ENCODE measurements at places on chromosomes 1 and 21.

- H3K27me3 ChIP-seq: peaks cover 15% of the 10 kb centered on the region
- no peak overlapping the region for H3K27ac ChIP-seq
- no peak for DNase-seq
- no peaks in the 10 kb centered on the region for H3K4me1 ChIP-seq
Observed at GRCh38 chr21:44650973-44651675, 3.3 kb downstream of the KRTAP12-4 start.

DNA sequence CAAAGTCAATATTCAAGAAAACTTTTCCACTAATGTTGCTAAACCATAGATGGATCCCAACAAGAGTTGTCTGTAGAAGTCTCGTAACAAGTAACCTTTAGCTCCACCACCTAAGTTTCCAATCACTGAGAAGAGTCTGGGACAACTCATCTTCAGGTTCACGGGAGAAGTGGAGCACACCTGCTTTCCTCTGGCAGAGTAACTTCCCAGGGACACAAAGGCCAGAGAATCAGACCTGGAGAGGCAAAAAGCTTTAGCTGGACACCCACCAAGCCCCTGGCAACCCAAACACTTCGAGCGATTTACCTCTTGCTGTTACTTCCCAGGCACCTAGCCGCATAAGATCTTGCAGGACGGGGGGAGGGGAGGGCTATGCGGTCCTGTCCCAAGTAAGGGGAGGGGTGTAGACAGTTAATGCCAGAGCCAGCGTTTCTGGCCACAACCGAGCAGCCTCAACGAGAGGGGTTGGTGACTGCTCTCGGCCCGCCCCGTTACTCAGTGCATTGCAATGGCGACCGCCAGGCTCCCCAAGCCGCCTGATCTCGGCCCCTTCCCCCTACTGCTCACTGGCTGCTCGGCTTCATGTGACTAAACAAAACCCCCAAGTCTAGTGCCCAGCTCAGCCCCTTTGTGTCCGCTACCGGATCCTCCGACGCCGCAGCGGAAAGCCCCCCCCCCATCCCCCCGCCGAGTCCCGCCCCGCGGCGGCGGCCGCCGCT, 709 bp downstream of the ZNF644 start:
- no peaks in the 10 kb centered on the region for H3K27me3 ChIP-seq
- peak overlapping the region; percentile 98 for H3K4me3 ChIP-seq
- H3K36me3 ChIP-seq: peaks cover 16% of the 10 kb centered on the region
- peaks cover 42% of the 10 kb centered on the region for H3K4me1 ChIP-seq
- peak; percentile 72 for DNase-seq

GRCh38 chr1:228647523-228648444, 87.5 kb upstream of the RHOU start:
- peak overlapping the region; percentile 86 for H3K27ac ChIP-seq
- peaks cover 8% of the 10 kb centered on the region for H3K27me3 ChIP-seq
- peaks cover 34% of the 10 kb centered on the region for H3K4me1 ChIP-seq
- peak; percentile 36 for DNase-seq
- H3K4me3 ChIP-seq: peak overlapping the region; percentile 90
- H3K36me3 ChIP-seq: no peaks in the 10 kb centered on the region

- peaks cover 24% of the 10 kb centered on the region for H3K4me1 ChIP-seq
- peak overlapping the region; percentile 58 for H3K27ac ChIP-seq
- no peaks in the 10 kb centered on the region for H3K36me3 ChIP-seq
- peak; percentile 58 for DNase-seq
- H3K4me3 ChIP-seq: peak overlapping the region; percentile 26
Observed at GRCh38 chr1:36099681-36100341, 11.1 kb downstream of the ADPRS start.
